SK-N-SH treated with all-trans-retinoic acid at 6 μM for 48 hours (cell line): ENCODE measurements at places on chromosomes 11 and 22.
A peak's percentile ranks its signal among the peaks of the same experiment; 100 is the strongest.

GRCh38 chr22:36304429-36304828 is 51.5 kb downstream of the APOL1 start:
- ATAC-seq, result no peak

GRCh38 chr11:64444838-64445441 is 86.0 kb downstream of the RPS6KA4 start:
- no peak for ATAC-seq

DNA sequence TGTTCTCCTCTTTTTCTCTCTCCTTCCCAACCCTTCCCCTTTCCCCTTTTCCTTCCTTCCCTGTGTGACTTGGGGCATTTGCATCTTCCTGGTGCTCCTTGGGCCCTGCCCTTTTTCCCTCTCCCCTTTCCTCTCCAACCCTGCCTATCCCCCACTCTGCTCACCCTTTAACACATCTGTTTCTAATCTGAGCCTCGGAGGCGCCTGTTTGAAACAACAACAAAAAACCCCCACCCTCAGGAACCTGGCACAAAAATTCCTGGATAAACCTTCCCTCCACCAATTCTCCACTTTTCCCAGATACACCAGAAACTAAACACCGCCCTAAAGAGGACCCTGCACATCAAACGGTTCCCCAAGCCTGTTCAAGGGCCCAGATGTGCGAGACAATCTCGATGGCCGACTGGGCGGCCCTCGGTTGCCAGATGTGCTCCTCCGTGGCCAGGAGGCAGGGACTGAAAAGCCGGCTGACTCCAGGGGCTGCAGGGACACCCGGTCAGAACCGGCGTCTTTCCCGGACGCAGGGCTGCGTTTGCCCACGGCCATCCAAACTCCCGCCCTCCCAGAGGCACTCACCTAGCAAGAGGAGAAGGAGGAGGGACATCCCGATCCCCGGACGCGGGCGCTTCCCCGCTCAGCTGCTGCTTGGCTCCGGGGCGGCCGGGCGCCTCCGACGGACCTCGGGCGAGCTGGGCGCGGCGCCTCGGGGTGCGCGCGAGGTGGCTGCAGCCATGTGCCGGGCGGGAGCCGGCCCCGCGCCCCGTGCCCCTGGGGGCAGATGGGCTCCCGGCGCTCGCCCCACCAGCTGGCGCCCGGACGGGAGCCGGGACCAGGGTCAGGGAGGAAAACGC is 486 bp downstream of the CLMP start:
- peak; percentile 59 for ATAC-seq

DNA sequence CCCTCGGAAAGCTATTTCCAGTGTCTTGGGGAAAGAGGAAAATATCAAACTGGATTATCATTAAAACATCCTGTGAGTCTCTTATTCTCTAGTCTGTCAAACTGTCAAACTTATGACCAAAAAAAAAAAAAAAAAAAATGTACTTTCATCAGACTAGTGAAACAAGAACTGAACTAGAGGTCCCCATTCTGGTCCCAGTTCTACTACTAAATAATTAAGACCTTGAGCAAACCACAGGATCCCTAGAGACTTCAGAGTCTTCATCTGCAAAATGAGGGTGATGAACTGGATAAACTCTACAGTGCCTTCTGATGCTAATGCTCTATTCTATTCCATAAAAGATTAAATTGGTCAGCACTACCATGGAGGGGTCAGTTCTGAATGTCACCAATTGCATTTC is 105.8 kb downstream of the SERGEF start:
- no peak for ATAC-seq

DNA sequence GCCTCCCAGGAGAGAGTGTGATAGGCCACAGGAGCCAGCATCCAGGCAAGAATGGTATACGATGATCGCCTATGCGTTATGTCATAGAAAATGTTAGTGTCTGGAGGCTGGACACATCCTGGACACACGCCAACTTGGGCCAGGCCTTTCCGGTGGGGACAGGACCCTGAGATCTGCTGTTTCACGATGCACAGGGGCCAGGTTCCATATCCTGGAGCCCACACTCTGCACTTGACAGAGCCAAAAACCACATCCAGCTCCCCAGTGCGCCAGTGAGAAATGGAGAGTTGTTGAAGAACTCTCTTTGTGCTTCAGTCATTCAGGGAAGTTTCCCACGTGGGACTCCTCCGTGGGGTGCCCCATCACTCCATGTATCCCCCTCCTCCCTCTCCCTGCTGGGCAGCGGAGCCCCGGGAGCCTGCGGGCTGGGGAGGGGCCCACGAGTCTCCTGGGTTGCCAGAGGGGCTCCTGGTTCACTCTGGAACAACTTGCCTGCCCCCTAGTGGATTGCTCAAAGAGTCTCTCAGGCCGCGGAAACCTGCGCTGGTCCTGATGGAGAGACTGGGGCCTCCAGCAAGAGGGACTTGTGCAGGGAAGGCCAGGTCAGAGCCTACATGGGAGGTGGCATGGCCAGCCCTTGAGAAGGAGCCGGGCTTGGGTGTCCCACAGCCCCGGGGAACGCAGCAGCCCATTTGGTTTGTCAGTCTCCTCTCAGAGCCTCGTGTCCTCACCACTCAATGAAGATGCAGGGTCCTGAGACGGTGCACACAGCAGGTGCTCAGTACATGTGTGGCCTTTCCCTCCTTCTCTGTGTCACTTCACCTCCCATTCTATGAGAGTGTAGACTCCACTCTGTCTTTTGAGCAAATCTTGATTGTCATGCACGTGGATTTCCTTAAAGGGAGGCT is 10.2 kb upstream of the LRRC32 start:
- peak; percentile 96 for ATAC-seq
